Stimulated activated CD4-positive, alpha-beta T cell treated with anti-CD3 and anti-CD28 coated beads, Interleukin-1b, Interleukin-23, amount 100 ng/mL, for 48 hours (primary cell): ENCODE measurements at places on chromosomes 1 and 21.

- no peak for DNase-seq
Measured at GRCh38 chr1:6391951-6392808, 1.4 kb downstream of the ACOT7 start.

DNA sequence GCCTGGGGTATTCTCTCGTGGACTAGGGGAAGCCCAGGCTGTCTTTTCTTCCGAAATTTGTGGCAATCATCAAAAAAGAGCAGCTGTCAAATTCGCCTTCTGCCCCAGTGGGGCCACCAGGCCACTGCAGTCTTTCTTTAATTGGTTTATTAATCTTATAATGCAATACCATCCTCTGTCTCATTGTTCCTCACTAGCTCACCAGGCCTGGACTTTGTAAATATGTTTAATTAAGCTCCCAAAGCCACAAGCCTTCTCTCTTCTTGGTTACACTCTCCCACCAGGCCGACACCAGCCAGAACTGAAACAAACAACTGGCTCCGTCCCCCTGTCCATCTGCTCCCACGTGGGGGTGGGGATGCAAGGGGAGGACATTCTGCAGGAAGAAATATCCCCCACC, 22.0 kb upstream of the CAMK1G start:
- no peak for DNase-seq

DNA sequence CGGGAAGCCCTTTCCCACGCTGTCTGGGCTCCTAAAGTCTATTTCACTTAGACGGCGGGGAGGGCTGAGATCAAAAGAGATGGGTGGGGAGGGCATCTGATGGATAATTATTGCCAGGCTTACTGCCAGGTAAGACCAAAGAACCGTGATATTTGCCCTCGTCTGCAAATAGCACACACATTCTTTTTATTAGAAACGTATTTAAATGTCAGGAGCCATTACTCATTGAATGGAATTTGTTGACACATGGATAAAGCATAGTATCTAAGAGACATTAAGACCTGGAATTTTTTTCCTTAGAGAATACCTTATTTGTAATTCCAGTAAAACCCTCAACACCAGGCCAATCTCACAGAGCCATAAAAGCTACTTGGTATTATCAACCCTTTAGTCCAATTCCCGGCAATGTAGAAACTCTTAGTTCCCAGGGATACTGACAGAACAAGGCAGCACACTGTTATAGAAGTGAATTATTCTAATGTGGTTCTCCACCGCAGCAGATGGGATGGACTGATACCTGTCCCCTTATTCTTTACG, 10.6 kb downstream of the URB1 start:
- no peak for DNase-seq

DNA sequence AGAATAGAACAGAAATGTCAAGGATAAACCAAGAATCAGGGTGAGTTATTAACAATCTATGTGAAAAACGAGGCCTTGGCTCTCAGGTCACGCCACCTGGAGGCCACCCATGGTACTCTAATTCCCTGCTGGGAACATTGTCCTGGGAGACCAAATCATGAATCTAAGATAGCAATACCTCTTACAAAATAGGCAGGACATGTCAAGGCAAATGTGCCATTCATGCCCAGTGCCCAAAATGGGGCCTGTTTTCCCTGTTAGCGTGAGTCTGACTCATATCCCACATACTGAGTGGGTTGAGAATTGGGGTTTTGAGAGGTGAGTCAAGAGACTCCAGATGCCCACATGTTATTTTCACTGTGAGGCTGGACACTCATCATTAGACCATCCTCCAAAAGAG, 380.8 kb downstream of the HHIPL2 start:
- peak; percentile 13 for DNase-seq

- peak; percentile 59 for DNase-seq
Measured at GRCh38 chr1:235648954-235649367, 623 bp downstream of the GNG4 start.

DNA sequence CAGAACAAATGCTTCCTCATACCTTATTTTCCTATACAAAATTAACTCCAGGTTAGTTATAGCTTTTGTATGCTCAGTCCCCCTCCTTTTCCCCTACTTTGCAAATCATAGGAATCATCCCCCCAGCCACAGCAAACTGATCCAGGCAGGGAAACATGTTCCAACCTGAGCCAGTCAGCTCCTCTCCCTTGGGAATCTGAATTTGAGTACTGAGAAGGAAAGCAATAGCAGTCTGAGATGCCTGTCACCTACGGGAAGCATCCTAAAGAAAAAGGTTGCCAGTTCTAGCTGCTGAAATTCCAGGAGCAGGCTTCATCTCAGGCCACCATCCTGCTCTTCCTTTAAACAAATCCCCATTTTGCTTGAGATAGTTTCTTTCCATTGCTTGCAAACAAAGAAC, 6.9 kb downstream of the ADSS2 start:
- DNase-seq: no peak

GRCh38 chr21:41666641-41667081, 100.2 kb downstream of the RIPK4 start:
- no peak for DNase-seq

- peak; percentile 62 for DNase-seq
Measured at GRCh38 chr1:39955547-39956539, 898 bp downstream of the MFSD2A start.

DNA sequence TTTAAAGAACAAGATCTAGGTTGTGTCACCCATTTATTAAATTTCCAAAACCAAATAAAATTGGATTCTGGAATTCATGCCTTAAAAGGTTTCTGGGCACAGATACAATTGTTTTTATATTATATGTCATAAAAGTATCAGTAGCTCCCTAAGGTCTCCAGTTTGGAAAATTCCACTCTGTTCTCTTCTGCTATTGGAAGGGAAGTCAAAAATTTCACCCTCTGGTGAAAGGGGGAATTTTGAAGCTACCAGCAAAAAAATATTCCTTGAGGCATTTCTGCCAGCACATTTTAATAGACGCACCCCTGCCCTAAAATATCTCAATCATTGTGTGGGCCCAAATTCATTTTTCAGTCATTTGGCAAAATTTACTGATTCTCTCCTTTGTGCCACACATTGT, 285.7 kb upstream of the SGIP1 start:
- DNase-seq: no peak

- peak; percentile 27 for DNase-seq
Measured at GRCh38 chr1:185439727-185440415, 122.8 kb upstream of the IVNS1ABP start.
